Fibroblast of skin of right quadriceps (primary cell): ENCODE measurements at places on chromosomes 4 and X.

DNA sequence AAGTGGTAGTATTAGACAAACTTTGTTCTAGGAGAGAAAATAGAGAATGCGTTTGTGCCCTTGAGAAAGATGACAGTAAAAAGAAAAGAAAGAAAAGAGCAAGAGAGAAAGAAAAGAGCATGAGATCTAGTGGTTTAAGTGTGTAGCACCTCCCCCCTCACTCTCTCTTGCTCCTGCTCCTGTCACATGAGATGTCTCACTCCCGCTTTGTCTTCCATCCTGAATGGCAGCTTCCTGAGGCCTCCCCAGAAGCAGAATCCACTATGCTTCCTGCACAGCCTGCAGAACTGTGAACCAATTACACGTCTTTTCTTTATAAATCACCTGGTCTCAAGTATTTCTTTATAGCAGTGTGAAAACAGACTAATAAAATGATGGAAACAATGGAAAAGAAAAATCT is 499.6 kb downstream of the ACTRT1 start:
- DNase-seq: no peak

- peak; percentile 20 for DNase-seq
Measured at GRCh38 chr4:187666034-187666433, 329.5 kb upstream of the ZFP42 start.

DNA sequence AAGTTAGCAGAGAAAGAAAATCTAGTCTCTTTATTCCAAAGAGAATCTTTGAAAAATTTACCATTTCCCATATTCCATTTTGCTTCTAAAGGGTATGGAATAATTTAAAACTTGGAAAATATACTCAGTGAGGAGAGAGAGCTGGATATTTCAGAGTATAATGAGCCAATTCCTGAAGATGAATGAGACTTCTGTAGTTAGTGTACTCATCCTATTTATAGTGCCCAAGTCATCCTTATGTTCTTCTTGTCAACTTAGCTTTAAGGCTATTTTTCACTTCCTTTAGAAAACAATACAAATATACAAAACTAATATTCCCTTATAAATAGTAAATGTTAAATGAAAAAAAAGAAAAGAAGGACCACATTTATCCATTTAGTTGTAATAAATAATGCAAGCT is 302.6 kb downstream of the IQCM start:
- no peak for DNase-seq

DNA sequence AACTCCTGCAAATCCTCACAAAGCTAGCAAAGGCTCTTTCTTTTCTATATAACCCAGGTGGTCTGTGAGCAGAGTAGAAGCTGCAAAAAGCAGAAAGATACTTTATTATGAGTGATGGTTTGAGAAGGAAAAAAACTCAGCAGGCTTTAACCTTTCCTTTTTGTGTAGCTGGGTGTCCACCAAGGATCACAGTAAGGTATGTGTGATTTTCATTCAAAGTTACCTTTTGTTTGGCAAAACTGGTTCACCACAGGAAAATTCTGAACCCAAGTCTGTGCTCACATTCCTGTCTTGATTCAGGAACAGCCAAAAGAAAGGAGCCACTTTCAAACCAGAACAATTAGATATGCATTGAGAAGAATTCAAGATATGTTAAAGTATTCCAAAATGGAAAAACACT is 35.7 kb downstream of the FRAS1 start:
- no peak for DNase-seq

- DNase-seq: peak; percentile 29
Measured at GRCh38 chr4:122309988-122310626, 68.7 kb upstream of the ADAD1 start.

- DNase-seq: no peak
Measured at GRCh38 chr4:83180431-83180968, 66.0 kb upstream of the PLAC8 start.

DNA sequence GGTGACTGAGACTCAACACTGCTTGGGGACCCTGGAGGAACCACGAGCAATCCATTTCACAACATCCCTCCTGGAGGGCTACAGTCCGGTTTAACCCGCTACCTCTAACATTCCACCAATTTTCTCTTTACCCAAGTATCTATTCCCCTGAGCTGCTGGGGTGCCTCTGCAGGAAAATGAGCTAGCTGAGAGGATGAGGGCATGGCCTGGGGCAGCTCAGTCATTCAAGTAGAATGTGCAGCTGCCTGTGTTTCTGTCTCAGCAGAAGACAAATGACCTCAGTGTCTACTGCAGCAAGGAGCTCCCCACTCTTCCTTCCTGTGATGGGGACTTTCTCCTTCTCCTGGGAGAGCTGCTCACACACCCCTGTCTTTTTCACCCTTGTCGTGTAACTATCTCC is 120.8 kb downstream of the ZNF518B start:
- no peak for DNase-seq

GRCh38 chrX:10244915-10245622 is 88.3 kb downstream of the CLCN4 start:
- no peak for DNase-seq

DNA sequence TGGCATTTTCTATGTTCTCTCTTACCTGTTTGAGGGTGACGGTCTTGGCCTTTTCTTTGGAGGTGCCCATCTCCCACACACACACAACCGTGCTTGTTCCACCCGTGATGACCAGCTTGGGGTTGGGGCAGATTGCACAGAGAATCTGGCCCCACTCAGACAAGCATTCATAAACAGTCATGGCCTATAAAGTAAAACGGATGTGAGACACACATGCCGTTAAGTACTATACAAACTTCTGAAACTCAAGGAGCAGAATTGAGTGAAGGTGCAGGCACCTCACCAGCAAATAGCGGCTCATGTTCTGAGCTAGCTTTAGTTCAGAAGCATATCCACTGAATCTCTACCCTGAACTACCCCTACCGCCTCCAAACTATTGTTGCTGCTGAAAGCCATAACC is 107.6 kb downstream of the CDS1 start:
- DNase-seq: no peak

GRCh38 chr4:153731239-153731638 is 28.6 kb downstream of the RNF175 start:
- DNase-seq: peak; percentile 93

- peak; percentile 38 for DNase-seq
Measured at GRCh38 chr4:121122661-121123060, 41.5 kb downstream of the TNIP3 start.

DNA sequence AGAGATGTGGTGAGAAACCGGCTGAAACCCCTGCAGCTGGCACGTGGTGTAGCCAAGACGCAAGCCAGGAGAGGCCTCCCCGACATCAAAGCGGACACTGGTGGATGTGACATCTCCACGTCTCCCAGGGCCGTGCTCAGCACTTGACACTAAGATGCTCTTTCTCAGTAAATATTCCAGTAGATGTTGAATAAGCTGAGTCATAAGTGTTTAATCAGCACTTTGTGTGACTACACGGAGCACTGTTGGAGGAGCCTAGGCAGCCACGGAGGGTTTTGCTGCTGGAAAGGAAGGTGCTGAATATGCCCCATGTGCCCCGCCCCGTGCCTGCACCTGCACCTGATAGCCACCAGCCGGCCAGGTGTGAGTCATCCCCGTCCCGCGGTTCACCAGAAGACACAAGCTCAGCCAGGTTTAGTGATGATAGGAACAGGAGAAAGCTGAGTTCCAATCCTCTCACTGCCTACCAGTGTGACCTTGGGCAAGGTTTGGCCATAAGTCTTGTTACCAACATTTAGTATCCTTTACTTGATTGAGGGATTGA is 29.0 kb upstream of the C4orf50 start:
- DNase-seq: no peak

DNA sequence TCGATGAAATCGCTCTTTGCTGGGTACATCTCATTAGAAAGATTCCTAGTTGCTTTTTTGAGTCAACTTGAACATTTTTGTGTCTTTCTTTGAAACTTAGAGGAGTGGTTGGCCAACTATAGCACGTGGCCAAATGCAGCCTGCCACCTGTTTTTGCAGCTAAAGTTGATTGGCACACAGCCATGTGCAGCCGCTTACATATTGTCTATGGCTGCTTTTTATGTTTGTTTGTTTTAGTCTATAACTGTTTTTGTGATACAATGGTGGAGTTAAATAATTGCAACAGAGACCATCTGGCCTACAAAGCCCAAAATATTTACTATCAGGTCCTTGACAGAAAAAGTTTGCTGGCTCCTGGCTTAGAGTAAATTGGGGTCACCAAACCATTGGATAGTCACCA is 86.3 kb downstream of the CLCN4 start:
- no peak for DNase-seq

- DNase-seq: no peak
Measured at GRCh38 chr4:88158038-88158488, 376 bp downstream of the ABCG2 start.

GRCh38 chr4:68272860-68273259 is 27.4 kb upstream of the TMPRSS11B start:
- DNase-seq: no peak

DNA sequence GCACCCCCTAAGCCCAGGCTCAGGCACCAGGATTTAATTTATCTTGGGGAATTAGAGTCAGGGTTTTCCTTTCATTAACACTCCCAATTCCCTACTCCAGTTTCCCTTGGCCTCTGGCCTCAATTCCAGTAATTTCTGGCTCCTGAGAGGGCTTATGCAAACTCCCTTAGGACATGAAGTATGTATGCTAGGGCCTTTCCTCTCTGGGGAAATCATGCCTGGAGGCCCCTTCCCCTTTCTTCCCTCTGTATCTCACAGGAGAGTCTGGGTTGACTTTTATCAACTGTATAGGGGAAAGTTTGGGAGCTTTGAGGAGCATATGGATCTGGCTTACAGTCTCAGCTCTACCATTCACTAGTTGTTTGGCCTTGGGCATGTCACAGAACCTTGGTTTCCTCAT is 169.5 kb downstream of the SHROOM4 start:
- no peak for DNase-seq

- DNase-seq: no peak
Measured at GRCh38 chr4:56469489-56470210, 2.2 kb downstream of the SRP72 start.

DNA sequence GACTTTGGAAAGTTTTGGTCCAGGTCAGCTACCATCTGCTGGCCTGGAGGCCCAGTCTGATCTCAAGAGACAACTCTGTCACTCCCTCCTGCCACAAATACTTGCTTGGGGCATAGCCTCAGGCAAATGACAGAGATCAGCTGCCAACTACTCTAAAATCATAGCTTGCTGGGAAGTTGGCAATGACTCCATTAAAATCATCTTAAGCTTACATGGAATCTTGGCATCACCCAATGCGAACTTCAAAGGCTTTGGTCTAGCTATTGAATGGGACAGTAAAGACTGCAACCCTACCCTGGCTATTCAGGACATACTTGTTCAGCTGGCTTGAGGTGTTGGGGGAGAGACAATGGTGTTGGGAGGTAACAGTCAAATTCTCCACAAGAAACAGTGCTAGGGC is 7.0 kb upstream of the USO1 start:
- DNase-seq: no peak

GRCh38 chrX:76555269-76555668 is 127.8 kb downstream of the MAGEE1 start:
- no peak for DNase-seq

DNA sequence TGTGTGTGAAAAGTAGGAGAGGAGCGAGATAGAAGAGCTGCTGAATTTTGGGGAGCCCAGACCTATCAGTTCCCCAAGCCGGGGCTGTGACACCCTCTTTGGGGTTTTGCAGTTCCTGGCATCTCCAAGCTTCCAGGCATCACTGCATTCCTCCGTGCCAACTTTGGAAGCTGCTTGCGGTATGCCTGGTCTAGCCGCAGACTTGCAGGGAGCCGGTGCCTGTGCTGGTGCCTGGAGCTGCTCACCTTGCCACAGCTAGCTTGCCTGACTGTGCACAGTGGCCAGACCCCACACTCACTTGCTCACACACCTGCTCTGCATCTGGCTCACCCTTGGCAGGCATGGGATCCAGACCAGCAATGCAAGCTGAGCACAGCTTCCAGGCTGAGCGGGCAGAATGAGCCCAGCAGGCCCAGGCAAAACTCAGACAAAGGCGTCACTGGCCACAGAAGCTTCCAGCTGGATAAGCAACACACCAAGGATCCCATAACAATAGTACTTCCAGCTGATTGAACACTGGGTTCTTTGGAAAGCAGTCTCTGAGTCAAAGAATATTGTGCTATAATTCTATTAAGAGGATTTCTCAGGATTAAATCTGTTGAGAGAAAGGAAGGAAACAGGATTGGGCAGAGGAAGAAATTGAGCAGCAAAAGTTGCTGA is 390.9 kb downstream of the TEX13C start:
- no peak for DNase-seq

DNA sequence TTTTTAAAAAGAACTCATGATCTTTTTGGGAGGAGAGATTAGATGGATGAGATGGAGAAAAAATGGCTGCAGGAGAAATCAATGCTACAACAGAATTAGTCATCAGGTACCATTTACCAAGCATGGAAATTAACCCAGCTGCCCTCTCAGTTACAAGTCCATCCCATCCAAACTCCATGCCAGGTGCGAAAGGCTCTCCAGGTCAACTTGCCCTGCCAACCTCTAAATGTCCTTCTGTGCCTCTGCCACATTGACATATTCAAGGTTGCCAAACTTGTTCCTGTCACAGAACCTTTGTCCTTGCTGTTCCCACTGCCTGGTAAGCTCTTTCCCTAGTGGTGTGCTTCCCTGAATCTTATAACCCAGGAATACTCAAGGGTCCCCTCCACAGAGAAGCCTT is 7.2 kb downstream of the SPATA18 start:
- no peak for DNase-seq

GRCh38 chr4:3708103-3708510 is 58.1 kb upstream of the ADRA2C start:
- DNase-seq: peak; percentile 70

- DNase-seq: no peak
Measured at GRCh38 chrX:153449368-153450113, 3.7 kb upstream of the TREX2 start.

DNA sequence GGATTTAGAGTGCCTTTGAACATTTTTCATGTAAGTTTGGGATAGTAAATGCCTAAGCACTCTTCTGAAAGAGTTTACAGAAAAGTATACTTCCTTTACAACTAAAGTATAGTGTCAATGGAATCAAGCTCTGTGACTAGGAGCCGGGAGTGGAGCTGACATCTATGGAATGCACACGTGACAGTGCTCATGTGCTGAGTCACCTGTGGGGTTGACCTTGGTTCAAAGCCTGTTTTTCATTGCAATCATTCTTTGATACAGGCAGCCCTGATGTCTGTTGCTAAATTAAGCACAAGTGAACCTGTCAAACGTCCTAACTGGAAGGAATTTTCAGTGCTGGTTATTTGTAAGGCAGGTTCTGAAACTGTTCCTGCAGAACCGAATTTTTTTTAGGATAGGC is 82.5 kb downstream of the GPAT3 start:
- DNase-seq: peak; percentile 79
